CD4-positive, CD25-positive, alpha-beta regulatory T cell (primary cell): ENCODE measurements at places on chromosomes 6 and 20. TPM values are rescaled to one million over a fixed set of nuclear protein-coding genes. Genes with fewer than 3 reads are reported as not detected.

- no peak for DNase-seq
Observed at GRCh38 chr6:117602899-117603588, 733 bp upstream of the GOPC start.

GRCh38 chr20:4369119-4369797, 352.5 kb upstream of the PRND start:
- DNase-seq, result no peak

Gene BEND6
- polyA plus RNA-seq, result not detected

DNA sequence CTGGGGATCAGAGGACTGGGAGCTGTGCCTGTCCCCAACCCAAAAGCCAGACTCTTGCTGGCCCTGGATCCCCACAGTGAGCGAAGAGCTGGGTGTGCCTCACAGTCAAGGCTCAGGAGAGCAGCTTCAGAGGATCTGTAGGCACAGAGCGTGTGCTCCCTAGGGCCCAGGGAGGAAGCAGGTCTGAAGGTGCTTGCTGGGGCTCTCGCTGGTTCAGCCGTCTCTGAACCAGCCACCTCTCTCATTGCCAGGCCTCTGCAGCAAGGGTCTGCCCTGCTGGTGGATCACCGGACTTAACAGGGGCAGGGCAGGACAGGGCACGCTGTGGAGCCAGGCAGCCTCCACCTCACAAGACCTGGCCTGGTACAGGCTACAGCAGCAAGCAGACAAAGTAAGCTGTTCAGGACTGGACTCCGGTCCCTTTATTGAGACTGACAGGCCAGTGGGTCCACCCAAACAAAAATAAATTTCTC, 13.8 kb downstream of the PCIF1 start:
- DNase-seq, result no peak

- no peak for DNase-seq
Observed at GRCh38 chr20:44279228-44279627, 31.8 kb downstream of the FITM2 start.

Gene BMP6
- not detected for polyA plus RNA-seq

Gene GGTLC1
- not detected for polyA plus RNA-seq

Gene RIPPLY2
- not detected for polyA plus RNA-seq

Gene DEFB132
- polyA plus RNA-seq, result not detected

GRCh38 chr6:153401751-153402150, 270.7 kb upstream of the RGS17 start:
- DNase-seq, result no peak

Gene ALDH8A1
- 0.39 TPM for polyA plus RNA-seq

Gene DYNLT2
- polyA plus RNA-seq, result 0.82 TPM

DNA sequence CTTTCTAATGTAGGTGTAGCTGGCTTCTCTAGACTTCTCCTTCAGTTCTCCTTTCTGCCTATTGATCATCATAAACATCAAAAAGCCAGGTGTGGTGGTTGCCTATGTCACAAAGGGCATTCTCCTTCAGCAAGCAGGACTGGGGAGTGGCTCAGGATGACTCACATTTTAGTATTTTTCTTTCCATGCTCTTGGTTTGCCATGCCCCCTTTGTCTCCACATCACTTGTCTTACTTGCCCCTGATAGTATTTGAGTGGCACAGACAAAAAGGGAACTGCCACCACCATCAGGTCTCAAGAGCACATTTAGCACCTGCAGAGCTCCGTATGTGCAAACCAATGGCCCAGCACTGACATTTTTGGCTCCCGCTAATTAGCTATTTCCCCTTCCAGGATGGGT, 698.8 kb downstream of the DHX35 start:
- no peak for DNase-seq

Gene OPRL1
- 0.60 TPM for polyA plus RNA-seq

Gene LAMP5
- not detected for polyA plus RNA-seq

DNA sequence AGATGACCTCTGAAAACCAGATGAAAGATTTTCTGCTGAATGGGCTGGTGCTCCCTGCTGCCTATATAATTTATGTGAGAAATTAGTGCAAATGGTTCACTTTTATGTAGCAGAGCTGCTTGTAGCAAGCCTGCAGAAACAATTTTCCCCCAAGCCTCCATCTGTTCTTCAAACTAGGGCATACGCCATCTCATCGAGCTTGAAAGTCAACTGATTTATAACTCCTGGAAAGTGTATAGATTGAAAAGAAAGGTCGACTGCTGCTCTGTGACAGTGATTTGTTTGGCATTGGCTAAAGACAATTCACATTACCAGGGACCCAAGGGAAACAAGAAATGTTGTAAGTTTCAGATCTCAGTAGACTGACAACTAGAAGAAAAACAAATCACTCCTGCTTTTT, 93.3 kb downstream of the PACRG start:
- DNase-seq, result no peak

Gene EYS
- polyA plus RNA-seq, result 0.05 TPM

DNA sequence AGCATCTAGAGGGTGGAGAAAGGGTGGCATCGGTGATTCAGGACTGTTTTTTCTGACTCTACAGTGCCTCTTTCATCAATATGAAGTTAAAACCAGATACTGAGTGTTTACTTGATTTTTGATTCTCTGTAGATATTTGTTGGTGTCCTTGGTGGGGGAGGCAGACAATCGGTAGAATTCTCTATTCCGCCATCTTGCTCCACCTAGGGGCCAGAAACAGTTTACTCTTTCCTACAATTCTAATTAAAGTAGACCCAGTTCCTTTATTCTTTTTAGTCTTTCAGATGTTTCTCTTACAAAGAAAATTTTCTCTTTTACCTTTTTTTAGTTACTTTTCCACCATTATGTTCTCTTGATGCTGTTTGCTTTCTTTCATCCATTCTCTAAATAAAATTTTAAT, 162.1 kb upstream of the RAB32 start:
- no peak for DNase-seq

- DNase-seq, result peak; percentile 24
Observed at GRCh38 chr6:42745083-42745639, 742 bp downstream of the TBCC start.

Gene IPCEF1
- 88.7 TPM for polyA plus RNA-seq

DNA sequence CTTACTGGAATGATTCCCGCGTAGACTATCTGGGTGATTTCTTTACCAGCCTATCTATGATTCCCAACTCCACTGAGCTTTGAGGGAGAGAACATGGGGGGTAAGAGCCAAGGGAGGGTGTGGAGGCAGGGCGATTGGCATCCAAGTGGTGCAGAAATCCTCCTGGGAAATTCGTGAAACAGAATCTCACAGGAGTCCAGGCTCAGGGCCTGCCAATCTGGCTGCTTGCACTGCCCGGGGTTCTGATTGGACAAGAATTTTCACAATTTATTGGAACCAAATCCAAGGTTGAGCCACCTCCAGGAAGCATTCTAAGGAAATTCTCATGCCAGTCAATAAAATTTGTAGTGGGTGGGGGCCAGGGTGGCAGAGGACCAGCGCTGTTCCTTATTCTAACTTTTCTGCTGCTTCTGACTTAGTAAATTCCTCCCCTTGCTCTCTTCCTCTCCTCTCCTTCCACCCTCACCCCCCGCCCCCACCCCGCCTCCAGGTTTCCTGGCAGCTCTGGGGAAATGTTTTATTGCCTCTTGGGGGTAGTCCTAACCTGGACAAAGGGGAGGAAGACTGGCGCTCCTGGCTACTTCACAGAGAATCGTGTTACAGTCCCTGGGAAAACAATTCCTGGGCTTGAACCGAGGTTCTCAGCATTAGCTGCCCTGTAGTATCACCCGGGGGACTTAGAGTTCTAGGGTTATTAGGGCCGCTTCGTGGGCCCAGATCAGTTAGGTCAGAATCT, 3.1 kb downstream of the BMP6 start:
- DNase-seq, result no peak

DNA sequence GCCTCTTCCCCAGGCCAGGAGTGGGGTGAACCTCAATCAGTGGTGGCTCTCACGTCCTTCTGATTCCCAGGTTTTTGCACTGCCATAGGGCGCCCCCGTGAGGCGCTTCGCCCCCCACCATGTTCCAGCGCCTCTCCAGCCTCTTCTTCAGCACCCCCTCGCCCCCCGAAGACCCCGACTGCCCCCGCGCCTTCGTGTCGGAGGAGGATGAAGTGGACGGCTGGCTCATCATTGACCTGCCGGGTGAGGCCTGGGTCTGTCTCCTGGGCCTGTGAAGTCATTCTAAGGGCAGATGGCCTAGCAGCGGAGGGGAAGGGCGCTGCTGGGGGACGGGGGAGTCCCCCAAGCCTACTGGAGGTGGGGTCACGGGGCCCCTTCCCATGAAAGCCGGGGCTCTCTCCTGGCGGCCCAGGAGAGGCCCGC, 4.5 kb downstream of the TP53INP2 start:
- peak; percentile 39 for DNase-seq

Gene TGM2
- polyA plus RNA-seq, result not detected

DNA sequence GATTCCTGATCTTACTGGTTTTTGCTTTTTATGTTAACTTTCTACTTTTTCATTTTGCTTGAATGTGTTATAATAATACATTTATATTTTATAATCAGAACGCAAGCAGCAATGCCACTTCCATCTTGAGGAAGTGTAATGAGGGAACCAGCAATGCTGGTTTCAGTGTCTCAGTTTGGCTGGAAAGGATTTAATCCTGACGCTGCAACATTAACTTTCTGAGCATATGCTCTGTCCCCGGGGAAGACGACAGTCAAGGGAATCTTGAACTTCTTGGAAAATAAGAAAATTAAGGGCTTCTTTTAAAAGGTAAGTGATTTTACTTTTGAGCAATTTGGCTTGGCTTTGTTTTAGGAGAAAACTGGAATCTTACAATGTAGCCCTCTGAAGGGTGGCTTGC, 205.5 kb upstream of the AGPAT4 start:
- no peak for DNase-seq

DNA sequence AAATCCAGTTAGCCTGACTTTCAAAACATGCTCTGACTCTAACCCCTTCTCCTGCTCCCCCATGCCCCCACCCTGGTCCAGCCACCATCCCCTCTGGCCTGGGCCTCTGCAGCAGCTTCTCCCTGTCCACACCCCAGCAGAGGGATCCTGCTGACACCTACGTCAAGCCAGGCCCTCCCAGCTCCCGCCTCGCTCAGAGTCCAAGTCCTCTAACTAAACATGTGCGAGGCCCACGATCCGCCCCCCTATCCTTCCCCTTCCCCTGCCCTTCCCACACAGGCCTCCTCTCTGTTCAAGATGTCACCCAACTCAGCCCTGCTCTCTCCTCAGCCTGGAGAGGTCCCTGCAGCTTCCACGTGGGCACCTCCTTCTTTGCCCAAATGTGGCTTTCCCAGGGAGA, 33.7 kb downstream of the NFATC2 start:
- DNase-seq, result no peak

- DNase-seq, result no peak
Observed at GRCh38 chr20:38129893-38130609, 35.0 kb downstream of the TGM2 start.

DNA sequence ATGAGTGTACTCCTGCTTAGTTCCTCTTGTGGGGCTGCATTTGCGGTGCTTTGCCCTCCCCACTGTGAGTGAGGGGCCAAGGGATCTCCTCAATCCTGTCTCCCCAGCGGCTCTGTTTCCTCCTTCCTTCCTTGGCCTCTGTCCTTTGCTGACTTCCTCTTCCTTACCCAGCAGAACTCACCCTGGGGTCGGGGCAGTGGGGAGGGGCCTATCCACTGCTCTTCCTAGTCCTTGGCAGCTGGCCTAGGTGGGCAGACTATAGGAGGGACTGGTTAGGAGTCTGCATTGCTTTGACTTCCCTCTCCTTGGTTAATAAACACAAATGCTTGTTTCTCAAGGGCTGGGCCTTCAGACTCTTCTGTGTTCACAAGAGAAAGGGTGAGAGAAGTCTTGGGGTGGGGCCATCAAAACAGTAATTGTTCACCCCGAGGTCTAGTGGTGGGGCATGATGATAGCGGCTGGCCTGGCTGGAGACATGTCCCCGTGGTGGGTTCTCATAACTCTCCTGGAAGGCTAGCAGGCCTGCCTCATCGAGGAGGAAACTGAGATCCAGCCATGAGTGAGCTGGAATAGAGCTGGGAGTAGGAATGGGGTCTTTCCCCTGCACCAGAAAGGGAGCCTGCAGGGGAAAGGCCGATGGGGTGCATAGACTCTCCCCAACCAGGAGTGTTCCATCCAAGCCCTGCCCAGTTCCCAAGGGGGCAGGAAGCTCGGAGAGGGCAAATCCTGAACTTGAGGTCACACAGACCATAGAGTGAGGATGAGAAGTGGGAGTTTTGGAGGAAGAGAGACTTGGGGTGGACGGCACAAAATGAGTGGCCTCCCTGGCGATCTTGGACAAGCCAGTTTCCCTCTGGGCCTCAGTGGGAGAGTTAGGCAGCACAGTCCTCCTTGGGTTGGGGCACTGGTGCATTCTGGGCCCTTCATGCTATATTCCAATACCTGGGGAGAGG, 12.7 kb downstream of the FAM110A start:
- DNase-seq, result no peak
